ENCODE measurements at places on chromosomes 1 and 21. TPM values are rescaled to one million over a fixed set of nuclear protein-coding genes. Genes with fewer than 3 reads are reported as not detected.

The HENMT1 gene
- 4.2 TPM for total RNA-seq

The ADAM30 gene
- total RNA-seq = not detected

The GNG4 gene
- total RNA-seq = under 0.01 TPM

The VWA1 gene
- total RNA-seq = 9.0 TPM

The SELENBP1 gene
- total RNA-seq = 19.7 TPM

The AJAP1 gene
- total RNA-seq = under 0.01 TPM

The NECTIN4 gene
- total RNA-seq = 0.56 TPM
